Globus pallidus (tissue), 1 donor: ENCODE measurements at places on chromosomes 3 and 15.

- no peak for DNase-seq
Measured at GRCh38 chr15:98484914-98485313, 163.4 kb upstream of the IGF1R start.

- no peak for DNase-seq
Measured at GRCh38 chr3:124791639-124792151, 61.4 kb downstream of the UMPS start.

GRCh38 chr3:125168711-125169393 lies 43.7 kb downstream of the SLC12A8 start:
- DNase-seq = no peak

DNA sequence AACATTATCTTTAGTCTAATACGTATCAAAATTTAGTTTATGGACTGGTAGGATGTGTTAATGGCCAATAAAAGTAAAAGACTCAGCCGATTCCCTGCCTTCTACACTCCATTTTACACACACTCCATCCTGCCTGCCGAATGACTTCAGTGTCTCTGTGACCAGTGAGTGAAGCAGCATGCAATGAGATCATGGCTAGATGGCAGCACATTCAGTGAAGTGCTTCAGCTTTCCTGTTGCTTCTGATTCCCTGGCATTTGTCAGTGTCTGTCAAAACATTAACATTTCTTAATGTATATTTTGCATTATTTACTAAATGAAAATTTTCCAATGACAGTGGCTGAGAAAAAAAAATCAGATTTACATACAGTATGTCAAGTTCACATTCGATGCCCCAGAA lies 412.0 kb downstream of the FHIT start:
- DNase-seq = peak; percentile 67

DNA sequence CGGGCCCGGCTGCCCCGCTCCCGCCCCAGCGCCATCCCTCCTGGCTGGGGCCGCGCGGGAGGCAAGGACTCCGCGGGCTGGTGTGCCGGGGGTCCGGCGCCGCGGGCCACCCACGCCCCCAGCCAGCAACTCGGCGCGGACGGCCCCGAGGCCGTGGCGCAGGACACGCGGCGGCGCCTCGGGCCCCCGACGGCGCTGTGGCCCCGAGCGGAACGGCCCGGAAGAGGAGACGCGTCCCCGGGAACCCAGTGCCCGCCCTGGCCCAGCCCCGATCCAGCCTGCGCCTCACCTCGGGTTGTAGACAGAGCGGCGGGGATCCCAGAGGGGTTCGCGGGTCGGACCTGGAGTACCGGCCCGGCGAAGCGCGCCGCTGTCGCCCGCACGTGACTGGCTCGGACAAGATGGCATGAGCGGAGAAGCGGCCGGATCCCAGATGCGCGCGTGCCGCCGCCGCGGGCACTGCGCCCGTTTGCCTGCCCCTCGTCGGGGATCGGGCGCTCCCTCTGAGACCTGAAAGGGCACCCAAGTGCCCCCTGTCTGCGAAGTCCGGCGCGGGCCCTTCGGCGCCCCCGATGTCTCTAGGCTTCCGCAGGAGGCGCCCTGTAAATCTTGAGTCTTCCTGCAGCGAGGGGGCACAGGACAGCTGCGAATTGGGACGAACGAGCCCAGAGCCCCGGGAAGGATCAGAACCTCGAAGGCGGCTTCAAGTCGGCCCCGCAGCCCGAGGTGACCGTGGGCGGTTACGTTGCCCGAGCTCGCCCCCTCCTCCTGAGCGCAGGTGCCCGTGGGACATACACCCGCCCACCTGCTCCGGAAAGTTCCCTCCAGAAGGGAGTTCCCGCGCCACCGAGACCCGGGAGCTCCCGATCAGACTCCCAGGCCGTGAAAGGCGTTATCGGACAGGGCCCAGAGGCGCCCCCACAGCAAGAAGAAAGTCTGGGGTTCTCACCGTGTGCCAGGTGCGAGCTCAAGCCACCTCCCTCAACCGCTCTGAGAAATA lies 598 bp upstream of the SFMBT1 start:
- DNase-seq = peak; percentile 53

- no peak for DNase-seq
Measured at GRCh38 chr3:41053220-41053619, 146.1 kb upstream of the CTNNB1 start.

- DNase-seq = no peak
Measured at GRCh38 chr15:78509726-78510312, 2.4 kb downstream of the HYKK start.

- DNase-seq = no peak
Measured at GRCh38 chr3:154040283-154040682, 80.9 kb upstream of the ARHGEF26 start.

GRCh38 chr3:43816372-43816771 lies 125.6 kb downstream of the ABHD5 start:
- no peak for DNase-seq

- no peak for DNase-seq
Measured at GRCh38 chr15:74050127-74050526, 32.2 kb downstream of the GOLGA6A start.

DNA sequence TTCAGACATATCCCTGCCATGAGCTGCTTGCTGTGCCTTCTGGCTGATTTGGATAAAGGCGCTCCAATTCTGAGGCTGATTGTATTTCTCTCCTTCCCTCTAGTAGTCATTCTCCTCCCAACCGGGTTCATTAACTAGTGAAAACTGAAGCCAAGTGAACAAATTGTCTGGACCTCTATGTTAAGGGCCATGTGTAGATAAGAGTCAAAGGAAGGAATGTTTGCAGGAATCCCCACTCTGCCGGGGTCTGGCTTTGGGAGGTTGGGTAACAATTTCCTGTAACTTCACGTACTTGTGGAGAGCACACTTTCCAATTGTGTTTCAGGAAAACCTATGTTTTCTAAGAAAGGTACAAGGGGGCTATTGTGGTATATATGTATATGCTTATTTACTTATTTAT lies 38.2 kb upstream of the SUCLG2 start:
- no peak for DNase-seq

GRCh38 chr3:149371723-149372114 lies 5.7 kb downstream of the TM4SF1 start:
- DNase-seq = no peak

- peak; percentile 32 for DNase-seq
Measured at GRCh38 chr3:194938845-194939531, 253.3 kb downstream of the FAM43A start.

GRCh38 chr3:132563420-132564069 lies 33.5 kb upstream of the ACKR4 start:
- no peak for DNase-seq

- no peak for DNase-seq
Measured at GRCh38 chr15:51403946-51404695, 62.7 kb downstream of the GLDN start.

DNA sequence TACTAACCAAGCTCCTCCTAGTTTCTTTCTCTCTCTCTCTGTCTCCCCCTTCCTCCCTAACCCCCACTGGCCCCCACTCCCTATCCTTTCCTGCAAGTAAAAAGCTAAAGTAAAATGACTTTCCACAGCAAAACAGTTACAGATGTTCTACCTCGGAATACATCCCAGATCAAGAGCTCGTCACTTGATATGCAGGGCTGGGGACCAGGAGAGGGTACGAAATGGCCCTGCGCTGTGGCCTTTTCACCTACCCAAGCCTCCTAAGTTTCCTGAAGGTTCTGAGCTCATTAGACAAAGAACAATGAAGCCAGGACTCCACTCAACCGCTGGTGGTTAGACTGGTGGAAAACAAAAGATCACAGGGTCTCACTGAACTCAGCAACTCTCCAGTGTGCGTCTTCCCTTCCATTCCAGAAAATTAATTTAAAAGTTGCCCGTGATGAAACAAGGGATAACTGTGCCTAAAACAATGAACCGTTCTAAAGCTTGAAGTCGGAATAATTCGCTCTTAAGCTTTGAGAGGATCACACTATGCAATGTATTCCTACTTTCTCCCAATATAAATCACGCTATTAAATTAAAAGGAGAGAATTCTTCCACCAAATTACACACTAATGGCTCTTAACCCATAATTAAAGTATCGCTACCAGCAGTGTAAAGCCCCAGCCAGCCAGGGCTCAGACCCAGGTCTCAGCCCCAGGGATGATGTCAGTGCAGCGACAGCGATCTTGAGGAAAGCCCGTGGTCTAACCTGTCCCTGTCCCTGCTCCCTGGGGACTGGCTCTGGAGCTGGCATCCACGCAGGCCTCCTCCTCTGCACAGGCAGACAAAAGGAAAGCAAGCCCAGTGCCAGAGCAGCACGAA lies 5.0 kb downstream of the VGLL4 start:
- DNase-seq = peak; percentile 62

- DNase-seq = no peak
Measured at GRCh38 chr3:188839187-188839695, 332.5 kb upstream of the TPRG1 start.

DNA sequence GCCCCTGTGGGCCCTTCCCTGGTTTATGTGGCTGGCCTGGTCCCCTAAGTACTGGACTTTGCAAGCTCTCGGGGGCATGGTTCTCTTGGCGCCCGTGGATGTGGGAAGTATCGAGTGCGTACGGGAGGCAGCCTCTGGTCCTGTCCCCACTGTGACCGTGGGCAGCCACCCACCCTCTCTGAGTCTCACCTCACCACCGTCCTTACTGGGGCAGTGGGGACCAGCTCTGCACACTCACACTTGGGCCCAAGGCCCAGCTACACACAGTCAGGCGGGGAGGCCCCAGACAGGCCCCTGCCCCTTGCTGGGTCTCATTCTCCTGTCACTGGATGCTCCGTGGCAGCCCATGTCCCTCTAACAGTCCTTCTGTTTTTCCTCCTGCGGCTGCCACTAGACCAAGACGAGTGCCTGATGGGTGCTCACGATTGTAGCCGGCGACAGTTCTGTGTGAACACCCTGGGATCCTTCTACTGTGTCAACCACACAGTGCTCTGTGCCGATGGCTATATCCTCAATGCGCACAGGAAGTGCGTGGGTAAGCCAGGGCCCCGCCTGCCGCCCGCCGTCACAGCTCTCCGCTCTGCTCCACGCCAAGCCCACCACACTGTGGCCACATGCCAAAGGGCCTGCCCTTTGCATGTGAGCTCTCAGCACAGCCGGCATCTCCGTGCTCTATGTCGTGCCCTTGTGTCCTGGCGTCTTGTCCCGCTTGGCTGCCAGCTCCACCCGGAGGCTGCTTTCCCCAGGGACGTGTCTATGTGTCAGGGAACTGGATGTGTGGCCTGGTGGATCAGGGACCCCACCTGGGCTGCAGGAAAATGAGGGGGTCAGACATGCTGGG lies 72.7 kb downstream of the FBLN2 start:
- no peak for DNase-seq

- DNase-seq = no peak
Measured at GRCh38 chr15:80636675-80637074, 58.4 kb upstream of the ABHD17C start.

GRCh38 chr3:187533797-187534196 lies 136.4 kb downstream of the SST start:
- DNase-seq = no peak

DNA sequence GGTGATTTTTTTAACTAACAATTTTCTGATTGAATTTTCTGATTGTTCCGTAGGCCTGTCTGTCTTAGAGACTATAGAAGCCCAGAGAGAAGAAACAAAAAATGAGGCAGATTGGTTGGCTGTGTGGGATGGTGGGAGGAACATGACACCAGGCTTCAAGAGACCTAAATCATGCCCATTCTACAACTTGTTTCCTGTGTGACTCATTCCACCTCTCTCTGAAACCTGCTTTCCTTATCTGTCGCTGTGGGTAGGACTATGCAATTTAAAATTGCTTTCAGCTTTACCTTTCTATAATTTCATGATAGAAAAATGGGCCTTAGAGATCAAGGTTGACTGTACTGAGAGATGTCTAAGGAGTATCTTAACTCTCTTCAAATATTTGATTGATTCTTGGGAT lies 44.5 kb downstream of the OXNAD1 start:
- no peak for DNase-seq

DNA sequence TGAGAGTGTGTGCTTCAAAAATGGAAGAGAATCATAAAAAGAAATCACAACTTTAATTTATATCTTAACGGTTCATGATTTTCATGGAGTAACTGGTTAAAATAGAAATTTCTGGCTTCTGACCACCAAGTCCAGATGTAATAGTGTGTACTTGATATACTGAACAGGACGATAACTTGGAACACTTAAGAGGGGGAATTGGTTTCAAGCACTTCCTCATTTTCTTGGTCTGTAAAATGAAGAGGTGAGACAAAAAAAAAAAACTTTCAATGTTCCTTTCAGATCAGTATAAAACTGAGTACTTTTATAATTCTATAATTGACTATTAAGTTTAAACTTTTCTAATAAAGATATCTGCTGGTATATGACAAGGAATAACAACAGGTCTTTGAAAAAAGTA lies 64.0 kb upstream of the TRA2B start:
- DNase-seq = no peak

DNA sequence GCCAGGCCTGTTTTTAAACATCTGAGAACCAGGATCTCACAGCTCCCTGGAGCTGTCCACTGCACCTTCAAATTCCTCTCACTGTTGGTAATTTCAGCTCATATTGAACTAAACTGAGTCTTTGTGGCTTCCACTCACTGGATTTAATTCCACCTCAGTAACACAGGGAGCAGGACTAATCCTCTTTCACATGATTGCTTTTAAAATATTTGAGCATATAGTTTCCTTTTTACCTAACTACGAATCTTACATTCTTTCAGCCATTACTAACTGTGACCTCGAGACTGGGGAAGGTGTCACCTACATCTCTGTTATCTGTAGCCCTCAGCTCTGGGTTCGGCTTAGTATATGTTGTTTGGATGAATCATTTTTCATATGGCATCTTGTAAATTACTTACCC lies 194.3 kb upstream of the C2CD4B start:
- DNase-seq = no peak

- no peak for DNase-seq
Measured at GRCh38 chr15:51869060-51869421, 39.6 kb downstream of the TMOD3 start.

DNA sequence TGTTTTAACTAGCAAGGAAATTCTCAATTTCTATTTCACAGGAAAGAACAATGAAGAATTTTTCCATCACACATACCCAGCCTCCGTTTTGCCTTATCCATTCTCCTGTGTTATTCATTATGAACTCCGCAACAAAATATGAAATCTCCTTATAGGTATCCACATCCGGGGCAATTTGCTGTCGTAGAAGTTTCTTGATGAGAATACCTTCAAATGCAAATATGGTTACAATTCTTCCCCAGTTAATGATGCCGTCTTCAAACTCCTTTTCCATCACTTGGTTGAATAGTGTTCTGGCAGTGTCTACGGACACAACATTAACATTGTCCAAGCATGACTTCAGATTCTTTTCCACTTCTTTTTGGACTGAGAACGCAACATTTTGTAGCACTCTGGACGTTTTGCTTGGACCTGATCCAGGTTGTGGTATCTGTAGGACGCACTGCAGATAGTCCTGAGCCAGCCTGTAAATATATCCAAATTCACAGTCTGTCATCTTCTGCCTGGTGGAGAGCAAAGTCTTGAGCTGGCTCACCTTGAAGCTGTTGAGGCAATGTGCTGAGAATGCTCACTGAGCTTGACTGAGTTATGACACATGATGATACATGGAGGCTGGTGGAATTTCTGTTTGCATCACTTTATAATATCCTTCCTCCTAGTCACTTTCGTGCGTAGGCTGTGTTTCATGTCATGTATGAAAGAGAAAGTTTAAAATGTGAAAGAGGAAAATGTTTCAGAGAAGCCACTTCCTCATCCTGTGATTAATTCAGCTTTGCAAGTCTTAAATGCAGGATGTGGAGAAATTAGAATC lies at the start of gene BCL2A1:
TSS of gene BCL2A1 (minus strand) at position 573 of the 811 bp plus-strand sequence. CDS start at position 496, 77 bp downstream.
- peak; percentile 16 for DNase-seq
